ENCODE measurements at places on chromosomes 4 and X.

GRCh38 chr4:94746746-94747145 lies 11.0 kb upstream of the BMPR1B start:
- no peak for DNase-seq

- no peak for DNase-seq
Measured at GRCh38 chrX:21700967-21701366, 42.8 kb upstream of the KLHL34 start.

- no peak for DNase-seq
Measured at GRCh38 chr4:38764277-38764676, 18.5 kb downstream of the TLR10 start.

GRCh38 chr4:113760094-113760794 lies 1.3 kb downstream of the CAMK2D start:
- DNase-seq: no peak

GRCh38 chrX:3461397-3462165 lies 115.1 kb upstream of the MXRA5 start:
- DNase-seq: no peak

DNA sequence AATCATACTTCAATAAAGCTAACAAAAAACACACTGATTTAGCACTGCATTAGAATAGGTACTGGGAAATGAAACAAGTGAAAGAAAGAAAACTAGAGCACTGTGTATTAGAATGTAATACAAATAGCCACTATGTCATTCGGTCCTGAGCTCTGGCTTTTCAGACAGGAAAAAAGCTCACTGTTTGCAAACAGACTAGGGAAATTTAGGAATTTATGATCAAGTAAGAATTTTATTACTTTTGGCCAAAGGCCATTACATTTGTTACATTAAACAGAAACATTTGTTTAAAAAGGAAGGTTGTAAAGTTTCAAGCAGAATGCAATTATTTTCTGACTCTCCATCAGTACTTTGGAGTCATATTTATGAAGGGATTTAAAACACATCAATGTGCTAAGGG lies 68.7 kb downstream of the KLHL8 start:
- no peak for DNase-seq

- DNase-seq: peak; percentile 59
Measured at GRCh38 chr4:66572949-66573348, 902.7 kb upstream of the EPHA5 start.

DNA sequence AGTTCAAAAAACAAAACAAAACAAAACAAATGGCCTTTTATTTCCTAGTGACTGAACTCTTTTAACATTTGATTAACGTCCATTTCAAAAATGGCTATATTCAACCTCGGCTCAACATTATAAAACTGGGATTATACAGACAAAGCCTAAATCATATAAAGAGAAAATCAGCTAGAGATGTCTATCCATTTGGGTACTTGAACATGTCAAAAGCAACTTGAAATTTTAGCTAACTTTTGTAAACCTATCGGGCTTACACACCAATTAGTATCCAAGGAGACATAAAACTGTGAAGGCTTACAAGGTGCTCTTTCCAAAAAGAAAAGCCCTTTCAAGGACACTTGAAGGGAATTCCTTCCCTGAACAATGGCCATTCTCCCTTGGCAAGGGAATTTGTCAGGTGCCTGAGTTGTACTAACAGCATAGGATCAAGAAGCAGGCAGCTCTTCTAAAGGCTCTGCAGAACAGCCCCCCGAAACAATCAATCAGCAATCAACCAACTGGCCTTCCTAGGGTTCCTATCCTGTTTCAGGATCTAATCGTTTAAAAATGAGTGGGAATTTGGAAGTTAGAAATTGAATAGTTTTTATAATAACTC lies 633.7 kb upstream of the HTR2C start:
- no peak for DNase-seq

- DNase-seq: peak; percentile 30
Measured at GRCh38 chrX:42093756-42094155, 170.4 kb upstream of the CASK start.

DNA sequence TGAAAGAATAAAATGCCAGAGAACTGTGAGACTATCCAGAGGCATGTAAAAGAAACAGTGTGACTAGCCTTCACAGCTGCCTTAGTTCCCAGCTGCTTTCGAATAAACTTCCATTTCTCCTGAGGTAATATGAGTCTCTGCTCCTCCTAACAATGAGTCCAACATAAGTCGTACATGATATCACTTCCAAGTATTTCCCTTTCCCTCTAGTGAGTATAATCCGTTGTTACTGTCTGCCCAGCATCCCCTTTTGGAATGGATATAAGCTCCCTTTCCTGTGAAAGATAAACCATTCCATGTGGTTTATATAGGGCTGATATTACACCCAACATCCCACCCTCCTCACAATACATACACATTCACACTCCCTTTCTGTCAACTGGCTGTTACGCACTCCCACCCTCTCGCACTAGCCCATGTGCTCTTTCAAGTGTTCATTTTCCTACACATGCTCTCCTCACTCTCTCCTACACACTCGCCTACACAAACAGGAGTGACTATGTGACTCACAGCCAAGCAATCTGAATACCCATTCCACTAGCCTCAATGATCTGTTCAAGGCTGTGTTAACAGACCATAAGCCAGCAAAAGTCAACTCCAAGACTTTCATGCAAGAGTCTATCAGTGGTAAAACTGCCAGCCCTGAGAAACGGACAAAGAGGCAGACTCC lies 5.0 kb downstream of the NAF1 start:
- peak; percentile 64 for DNase-seq

GRCh38 chrX:10390187-10390586 lies 230.2 kb downstream of the MID1 start:
- DNase-seq: no peak

- DNase-seq: no peak
Measured at GRCh38 chr4:27176400-27176799, 315.8 kb downstream of the STIM2 start.

GRCh38 chr4:180134091-180134866 lies 2108.9 kb upstream of the TENM3 start:
- DNase-seq: no peak

- DNase-seq: no peak
Measured at GRCh38 chr4:8846046-8846720, 25.5 kb downstream of the HMX1 start.

GRCh38 chrX:112826023-112826422 lies 14.6 kb downstream of the AMOT start:
- no peak for DNase-seq

- DNase-seq: no peak
Measured at GRCh38 chr4:146508229-146508939, 13.4 kb downstream of the SLC10A7 start.

DNA sequence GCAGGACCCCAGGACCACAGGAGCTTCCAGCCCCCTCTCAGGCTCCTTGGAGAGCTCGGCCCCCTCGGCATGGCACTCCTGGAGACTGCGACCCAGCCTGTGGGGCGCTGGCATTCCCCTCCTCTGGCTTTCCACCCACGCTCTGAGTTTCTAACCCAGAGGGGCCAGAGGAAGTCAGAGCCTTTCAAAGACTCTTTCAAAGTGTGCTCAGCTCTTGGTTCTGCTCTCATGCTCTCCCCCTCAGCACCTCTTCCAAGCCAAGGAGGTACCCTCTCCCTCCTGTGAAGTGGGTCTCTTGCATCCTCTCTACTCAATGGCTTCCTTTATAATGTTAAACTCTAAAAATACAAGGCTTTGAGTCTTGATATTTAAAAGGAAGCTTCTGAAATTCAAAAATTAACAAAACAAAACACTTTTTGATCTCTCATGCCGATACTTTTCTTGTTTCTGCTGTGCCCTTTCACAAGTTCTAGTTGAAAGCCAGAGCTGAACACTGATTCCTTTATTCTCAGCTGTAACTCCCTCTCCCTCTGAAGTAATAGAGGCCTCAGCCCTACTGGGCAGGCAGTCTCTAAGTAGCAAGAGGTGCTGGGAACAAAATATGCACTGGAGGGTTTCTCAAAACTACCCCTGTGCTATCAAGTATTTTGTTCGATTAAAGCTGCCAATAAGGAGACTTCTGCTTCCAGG lies 82.8 kb downstream of the NAT8L start:
- no peak for DNase-seq

DNA sequence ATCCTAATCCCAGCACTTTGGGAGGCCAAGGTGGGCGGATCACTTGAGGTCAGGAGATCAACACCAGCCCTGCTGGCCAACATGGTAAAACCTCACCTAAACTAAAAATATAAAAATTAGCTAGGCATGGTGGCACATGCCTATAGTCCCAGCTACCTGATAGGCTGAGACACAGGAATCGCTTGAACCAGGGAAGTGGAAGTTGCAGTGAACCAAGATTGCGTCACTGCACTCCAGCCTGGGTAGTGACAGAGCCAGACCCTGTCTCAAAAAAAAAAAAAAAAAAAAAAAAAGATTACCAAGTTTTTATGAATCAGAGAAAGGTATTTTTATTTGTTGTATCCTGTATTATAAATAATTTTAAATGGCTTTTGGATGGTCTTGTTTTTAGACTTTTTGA lies 15.1 kb downstream of the TRAPPC11 start:
- no peak for DNase-seq

DNA sequence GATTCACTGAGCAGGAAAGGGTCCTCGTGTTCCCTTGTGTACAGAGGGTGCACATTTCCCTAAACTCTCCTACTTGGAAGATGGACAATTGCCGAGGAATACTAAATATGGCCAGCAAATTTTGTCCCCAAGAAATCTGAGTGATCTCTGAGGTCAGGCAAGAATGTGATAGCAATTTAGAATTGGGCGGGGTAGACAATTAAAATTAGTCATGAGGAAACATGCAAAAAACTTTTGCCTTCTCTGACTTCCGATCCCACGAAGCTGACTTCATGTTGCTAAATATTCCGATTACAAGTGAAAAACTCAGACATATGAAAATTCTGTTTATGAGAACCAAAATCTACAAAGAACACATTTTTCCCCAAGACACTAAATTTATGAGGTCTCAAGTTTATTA lies 453.9 kb upstream of the ZFP42 start:
- no peak for DNase-seq

- DNase-seq: no peak
Measured at GRCh38 chr4:25209702-25210101, 24.1 kb upstream of the PI4K2B start.

DNA sequence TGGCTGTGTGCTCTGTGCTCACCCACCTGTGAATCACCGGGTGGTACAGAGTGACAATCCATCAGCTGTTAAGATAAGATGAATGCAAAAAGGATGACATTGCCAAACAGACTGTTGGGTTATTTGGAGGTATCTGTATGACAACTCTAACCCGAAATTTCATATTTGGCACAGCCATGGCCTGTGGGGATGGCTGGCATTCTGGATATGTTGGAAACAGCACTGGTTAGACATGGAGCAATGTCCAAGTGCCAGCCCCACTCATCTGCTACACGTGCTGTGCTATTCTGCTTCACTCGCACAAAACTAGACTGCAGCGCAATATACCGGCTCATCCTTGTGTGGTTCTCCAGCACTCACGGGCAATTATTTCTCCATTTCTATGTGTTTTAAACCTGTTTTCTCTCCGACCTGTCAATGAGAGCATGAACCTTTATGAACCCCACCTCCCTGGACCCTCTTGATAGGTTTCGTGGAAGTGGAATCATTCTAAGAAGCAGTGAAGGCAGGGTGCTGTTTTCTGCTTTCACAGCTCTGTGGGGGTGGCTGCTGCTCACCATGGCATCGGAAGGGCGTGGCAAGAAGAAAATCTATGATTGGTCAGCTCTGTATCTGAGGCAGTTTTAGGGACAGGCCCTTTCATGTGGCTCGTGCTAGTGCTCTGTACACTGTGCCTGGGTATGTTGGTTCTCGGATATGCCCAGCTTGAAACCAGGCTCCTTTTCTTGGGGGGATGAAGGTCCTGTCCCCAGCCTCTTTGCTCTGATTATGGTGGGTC lies 94.9 kb downstream of the ENPP6 start:
- no peak for DNase-seq

- no peak for DNase-seq
Measured at GRCh38 chr4:112766422-112766821, 129.5 kb downstream of the LARP7 start.

- no peak for DNase-seq
Measured at GRCh38 chr4:120853161-120853935, 69.2 kb downstream of the PRDM5 start.

DNA sequence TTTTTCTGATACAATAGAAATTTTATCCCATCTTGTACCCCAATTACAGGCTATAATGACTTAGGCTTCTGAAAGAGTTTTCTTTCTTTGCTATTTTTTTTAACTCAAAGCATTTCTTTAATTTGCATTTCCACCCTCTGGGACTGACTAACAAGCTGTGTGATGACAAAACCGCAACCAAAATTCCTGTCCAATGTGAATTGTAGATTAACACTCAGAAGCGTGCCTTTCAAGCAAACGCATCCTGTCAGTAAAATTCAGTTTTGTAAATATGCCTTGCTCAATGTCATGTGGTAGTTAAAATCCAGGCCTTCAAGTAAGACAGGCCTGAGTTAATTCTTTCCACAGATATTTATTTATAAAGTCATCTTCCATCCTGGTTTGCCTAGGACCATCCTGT lies 50.3 kb downstream of the STK32B start:
- no peak for DNase-seq

DNA sequence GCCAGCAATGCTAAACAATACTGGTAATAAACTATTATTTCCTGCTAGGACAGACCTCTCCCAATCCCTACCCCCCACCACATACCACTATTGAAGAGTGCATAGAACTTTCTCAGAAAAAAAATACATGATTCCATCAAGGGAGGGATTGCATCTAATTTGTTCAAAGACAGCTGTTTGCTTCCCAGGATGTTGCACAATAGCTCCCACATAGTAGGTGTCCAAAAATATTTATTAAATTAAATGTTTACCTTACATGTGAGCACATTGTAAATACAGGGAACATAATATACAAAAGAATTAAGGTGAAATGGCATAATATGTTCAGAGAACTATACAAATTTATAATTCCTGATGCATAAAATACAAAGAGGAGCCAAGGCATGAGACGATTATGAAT lies 1111.8 kb upstream of the LCORL start:
- no peak for DNase-seq

DNA sequence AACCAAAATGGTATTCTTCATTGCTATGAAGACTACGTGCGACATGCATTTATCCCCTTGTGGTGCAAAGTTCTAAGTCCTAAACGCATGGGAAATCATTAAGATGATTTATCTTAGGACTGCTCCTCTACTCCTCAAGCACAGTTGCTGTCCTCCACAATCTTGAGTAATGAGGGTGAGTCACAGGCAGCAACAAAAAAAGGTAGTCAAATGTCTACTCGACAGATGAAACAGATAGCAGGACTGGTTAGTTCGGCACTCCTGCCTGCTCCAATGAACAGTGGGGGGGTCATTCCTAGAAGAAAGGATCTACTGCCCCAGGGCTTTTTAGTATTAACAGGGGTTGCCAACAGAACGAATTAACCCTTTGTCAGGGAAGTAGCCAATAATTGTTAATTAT lies 233.7 kb upstream of the FGF13 start:
- DNase-seq: no peak
